ENCODE measurements at places on chromosomes 6 and 20. TPM values are rescaled to one million over a fixed set of nuclear protein-coding genes. Genes with fewer than 3 reads are reported as not detected.

DNA sequence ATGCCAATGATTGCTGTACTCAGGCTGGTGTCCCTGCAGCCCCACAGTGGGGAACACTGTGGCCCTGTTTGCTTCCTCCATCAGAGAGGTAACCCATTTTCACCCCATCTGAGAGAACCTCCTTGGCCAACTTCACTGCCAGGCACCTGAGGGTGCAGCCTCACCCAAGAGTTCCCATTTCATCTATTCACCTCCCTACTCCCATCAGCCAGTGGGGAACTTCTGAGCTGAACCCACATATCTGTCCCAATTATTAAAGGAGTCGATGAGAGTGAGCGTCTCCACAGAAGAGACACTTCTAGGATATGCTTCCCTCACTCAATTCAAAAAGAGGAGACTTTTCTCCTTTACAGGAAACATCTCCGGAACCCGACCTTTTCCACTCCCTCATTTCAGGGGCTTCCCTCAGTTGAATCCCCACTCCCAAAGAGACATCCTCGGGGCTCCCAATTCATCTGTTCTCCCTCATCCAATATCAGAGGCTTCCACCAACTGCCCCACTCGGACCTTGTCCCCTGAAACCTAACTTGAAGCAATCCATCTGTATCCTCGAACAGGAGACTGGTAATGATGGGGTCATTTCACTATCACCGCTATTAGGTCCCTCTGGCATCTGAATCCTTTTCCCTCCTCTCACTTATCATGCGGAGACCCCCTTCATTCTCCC lies 988 bp downstream of the UBE2V1 start:
- no peak for DNase-seq

DNA sequence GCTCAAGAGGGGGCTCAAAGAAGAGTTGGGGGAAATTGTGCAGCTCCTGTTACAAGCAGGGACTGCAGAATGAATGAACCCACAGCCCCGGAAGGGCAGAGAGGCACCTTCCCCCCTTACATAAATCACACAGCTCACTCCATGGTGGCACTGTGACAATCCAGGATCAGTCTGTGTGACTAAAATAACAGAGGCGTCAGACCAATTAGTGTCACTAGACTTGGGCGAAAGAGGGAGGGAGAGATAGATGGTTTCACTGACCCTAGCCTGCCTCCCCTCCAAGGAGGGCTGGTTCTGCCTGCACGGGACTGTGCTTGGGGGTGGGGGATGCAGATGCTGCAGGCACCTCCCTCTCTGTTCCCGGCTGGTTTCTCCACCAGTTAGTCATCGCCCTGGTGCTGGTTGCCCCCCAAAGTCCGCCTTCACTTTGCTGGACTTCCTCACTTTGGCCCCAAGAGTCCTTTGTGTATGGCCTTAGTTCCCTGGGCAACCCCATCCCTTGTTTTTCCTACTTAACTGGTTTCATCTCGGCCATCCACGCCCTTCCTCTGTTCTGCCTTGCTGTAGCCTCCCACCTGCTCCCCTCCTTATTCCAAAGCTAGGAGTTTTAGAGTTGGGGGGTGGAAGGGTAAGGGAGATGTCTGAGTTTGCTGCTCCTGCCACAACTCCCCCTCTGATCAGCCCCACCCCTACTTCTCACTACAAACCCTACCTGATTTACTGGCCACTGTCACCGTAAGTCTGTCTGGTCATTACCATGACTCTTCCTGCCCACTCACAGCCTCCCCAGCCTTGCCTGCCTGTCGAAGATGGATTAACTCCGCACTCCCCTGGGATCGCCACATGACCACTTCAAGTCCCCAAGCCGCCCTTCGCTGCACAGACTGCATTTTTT lies 17.7 kb downstream of the CCDC167 start:
- DNase-seq, result no peak

- peak; percentile 8 for DNase-seq
Observed at GRCh38 chr6:166488076-166488685, 98.3 kb downstream of the RAMACL start.

DNA sequence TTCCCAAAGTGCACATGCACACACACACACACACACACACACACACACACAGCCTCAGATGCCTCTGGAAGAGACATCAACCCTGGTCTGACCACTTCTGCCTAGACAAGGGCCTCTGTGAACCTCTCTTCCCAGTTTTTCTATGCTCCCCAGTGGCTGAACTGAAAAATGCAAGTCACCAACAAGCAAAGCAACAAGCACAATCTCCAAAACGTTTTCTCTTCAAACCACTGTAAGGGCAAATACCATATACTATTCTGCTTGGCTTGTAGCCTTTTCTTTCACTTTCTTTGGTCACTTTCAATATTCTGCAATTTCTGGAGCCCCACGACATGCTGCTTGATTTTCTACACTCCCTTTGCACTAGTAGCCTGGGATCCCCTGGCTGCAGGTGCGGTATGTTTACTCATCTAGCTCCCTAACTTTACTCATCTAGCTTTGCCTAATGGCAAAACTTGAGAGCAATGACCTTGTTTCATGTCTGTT lies 121.4 kb upstream of the DST start:
- DNase-seq, result peak; percentile 50

JPH2 gene
- 0.53 TPM for total RNA-seq

DNA sequence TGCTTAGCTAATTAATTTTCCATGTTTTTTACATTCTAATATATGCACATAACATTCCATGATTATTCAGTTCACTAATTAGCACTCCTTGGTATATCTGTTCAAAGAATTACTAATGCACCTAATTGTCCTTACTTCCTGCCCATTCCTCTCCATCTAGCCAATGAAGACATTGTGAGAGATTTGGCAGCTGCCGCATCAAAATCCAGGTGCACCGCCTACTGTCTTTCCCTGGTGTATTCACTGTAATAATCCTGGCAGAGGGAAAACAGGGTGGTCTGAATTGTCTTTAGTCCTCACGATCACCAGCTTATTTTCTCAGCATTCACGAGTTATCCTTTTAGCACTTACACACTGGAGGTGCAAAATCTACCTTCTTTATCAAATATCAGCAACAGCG lies 61.0 kb upstream of the SCGN start:
- no peak for DNase-seq

DNA sequence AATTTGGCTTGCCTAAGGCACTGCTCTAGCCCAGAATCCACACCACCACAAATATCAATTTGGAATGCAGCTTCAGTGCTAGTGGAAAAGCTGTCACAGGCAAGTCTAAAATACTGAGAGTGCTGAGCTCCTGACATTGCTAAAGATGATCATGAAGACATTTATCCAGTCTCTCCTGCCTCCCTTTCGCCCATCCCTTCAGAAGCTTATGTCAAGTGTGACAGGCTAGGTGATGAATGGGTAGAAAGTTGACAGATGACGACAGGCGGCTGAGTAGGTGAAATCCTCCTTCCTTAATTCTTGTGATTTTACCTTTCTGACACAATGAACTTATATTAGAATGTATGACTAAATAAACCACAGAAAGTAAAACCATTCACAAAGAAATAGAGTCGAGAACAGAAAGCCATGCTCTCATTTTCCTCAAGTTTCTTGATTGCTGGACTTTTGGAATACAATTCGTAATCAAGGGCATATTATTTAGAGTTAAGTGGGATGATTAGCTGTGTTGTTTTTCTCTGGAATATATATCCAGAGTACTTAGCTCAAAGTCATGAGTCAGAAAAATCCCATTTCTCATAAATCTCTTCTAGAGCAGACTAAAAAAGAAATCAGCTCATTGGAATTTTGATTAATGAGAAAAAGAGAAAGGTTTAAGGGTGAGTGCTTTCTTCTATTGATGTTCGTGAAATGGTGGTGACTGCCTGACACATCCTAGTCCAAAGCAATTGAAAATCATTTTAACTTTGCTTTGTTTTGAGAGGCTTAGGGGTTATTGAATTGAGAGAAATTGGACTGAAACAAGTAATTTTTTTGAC lies 1228.2 kb upstream of the CITED2 start:
- DNase-seq, result no peak

DNA sequence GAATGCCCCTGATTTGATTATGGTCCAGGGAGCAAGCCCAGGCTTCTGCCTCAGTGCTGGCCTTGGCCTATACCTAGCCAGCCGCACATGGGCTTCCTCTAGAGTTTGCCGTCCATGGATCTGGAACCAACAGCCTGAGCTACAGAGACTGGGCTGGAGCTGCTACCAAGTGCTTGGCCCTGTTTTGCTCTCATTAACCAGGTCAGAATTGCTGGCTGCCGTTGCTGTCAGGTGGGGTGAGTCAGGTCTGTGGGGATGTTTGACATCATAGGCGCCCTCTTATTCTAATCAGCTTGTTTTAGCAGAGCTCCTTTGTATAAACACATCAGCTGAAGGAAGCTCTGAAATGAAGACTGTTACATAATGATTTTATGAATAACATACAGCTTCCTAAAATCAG lies 83.1 kb upstream of the PHACTR2 start:
- DNase-seq, result peak; percentile 11

- DNase-seq, result no peak
Observed at GRCh38 chr6:24824142-24824938, 25.6 kb upstream of the ARMH2 start.

SLC13A3 gene
- total RNA-seq, result not detected

PSORS1C2 gene
- total RNA-seq, result not detected

DNA sequence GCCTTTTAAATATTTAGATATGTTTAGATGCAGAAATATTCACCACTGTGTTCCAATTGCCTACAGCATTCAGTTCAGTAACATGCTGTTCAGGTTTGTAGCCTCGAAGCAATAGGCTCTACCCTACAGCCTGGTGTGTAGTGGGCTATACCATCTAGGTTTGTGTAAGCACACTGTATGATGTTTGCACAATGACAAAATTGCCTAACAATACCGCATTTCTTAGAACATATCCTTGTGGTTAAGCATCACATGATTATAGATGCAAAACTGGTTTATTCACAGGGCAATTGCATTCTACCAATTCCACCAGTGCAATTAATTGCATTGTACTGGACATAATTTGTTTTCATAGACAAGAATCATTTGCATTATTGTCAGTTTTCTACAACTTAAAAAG lies 7.9 kb upstream of the SLC22A16 start:
- peak; percentile 10 for DNase-seq

- DNase-seq, result no peak
Observed at GRCh38 chr6:121603486-121603885, 168.0 kb downstream of the GJA1 start.

GABRR2 gene
- total RNA-seq, result 0.10 TPM

- no peak for DNase-seq
Observed at GRCh38 chr6:73747289-73747688, 51.3 kb downstream of the CD109 start.

EDEM2 gene
- total RNA-seq, result 37.6 TPM

DNA sequence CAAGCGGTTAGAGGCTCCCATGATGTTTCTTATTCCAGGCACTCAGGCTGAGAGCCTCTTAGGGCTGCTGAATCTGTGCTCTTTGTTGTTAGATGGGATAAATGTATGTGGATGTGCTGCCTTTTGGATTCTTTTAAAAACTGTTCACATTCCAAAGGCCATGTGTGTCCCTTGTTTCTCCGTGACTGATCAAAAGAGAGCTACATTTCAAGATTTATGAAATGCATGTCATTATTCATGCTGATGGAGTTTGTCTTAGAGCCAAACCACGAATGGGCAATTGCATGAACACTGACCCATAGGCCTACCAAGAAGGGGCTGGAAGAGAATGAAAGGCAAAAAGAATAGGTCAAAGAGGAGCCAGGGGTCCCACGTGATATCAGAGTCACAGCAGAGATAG lies 104.9 kb upstream of the TSHZ2 start:
- DNase-seq, result no peak

- DNase-seq, result no peak
Observed at GRCh38 chr6:111824608-111825337, 48.5 kb downstream of the FYN start.

ABHD12 gene
- total RNA-seq, result 43.9 TPM

GHRH gene
- total RNA-seq, result not detected

- DNase-seq, result no peak
Observed at GRCh38 chr20:50286609-50287008, 96.0 kb downstream of the CEBPB start.

DNA sequence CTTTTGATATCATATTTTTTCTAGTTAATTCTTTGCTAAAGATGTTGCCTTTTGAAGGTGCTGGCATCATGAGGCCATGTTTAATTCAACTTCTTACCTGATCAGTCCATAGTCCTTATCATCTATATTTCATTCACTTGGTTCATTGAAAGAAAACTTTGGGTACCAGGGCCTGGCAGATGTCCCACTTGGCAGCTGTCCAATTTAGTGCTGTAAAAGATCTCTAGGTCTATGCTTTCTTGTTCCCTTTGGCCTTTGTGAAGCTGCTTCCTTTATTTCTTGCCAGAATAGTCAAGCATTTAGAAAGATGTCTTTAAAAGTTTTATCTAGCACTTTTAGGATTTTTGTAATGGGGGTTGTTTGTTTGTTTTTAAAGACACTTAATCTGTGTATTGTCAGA lies 61.7 kb upstream of the EYA4 start:
- no peak for DNase-seq

C6orf58 gene
- total RNA-seq, result 0.10 TPM

MSH5 gene
- 10.2 TPM for total RNA-seq

GPR6 gene
- not detected for total RNA-seq

DNA sequence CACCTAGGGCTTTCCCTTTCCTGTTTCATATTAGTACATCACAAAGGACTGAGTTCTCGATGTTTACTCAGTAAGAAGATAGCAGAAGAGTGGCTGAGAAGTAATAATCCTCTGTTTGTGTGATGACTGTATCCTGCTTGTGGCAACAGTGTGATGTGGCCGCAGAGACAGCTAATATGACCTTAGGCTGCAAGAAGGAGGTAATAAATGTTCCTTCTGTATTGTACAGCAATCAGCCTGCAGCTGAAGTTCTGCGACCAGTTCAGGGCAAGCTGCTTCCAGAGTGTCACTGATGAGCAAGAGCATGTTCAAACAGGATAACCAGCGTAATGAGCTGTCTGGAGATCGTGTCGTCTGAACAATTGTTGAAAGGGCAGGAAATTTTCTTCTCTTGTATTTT lies 70.9 kb downstream of the OPN5 start:
- peak; percentile 38 for DNase-seq

DNA sequence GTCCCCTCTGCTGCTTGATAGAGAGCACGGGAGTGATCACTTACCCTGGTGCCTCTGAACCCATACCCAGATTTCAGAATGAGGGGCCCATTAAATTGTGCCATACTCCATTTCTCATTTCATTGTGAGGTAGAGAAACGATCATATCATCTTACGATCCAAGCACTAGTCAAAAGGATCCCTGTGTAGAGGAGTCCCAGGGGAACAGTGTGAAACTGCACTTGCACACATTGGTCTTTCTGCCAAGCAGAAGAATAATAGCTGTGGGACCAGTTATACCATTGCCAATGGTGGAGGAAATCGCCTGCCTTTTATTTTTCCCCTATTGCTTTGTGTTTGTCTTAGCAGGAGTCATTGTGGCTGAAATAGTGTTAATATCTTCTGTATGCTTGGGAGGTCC lies 161.9 kb downstream of the FARS2 start:
- no peak for DNase-seq
